Amniotic stem cell (primary cell): ENCODE measurements at places on chromosomes 2 and 18.

- DNase-seq = no peak
Measured at GRCh38 chr2:75846683-75847190, 136.0 kb upstream of the GCFC2 start.

- DNase-seq = no peak
Measured at GRCh38 chr2:157692768-157693167, 64.1 kb upstream of the ACVR1C start.

DNA sequence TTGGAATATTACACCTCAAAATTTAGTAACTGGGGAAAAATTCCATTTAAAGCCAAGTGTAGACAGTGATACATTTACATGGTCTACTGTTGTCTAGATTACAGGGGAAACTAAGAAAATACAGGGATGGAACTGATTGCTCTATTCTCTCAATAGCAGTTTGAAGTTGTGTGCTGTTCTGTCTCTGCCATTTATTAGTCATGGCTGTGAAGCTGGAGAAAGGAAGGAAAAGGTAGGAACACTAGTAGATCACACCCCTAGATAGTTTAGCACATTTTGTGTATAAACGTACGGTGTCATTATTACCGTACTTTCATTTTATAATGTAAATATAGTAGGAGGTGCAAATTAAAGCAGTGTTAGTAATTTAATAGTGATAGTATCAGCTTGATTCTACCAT, 170.5 kb downstream of the PHLPP1 start:
- no peak for DNase-seq

GRCh38 chr18:11497585-11497984, 111.8 kb upstream of the SLC35G4 start:
- DNase-seq = no peak

DNA sequence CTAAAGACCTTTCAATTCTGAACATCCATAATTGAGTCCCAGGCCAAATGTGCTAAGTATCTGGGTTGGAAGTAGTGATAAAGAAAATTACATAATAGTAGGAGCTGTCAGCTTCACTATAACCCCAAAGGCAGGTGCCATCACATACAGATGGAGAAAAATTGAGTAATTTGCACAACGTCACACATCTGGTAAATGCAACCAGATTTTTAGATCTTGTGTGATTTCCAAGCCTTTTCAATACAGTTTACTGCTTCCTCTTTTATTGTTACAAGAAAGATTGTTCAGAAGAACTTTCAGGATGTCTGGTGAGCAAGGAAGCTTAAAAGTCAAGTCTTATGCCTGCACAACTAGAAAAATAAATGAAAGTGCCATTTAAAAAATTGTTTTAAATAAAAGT, 62.3 kb downstream of the UBE2E3 start:
- DNase-seq = no peak

DNA sequence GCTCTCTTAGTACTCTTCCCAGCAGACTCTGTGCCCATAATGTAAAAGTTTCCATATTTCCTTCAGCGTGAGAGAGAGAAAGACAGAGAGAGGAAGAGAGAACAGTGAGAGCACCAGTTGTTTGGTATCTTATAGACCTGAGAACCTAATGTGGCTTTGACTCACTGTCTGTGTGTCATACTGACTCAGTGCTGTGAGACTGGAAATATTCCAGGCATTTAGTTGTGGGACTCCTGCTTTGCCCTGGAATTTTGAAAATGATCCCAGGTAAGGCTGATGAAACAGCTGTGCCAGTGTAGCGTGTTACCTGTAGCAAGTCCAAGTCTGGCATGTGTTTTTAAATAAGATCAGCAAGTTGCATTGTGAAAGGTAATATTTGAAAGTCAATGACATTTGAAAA, 87.9 kb upstream of the KCNH7 start:
- peak; percentile 33 for DNase-seq

DNA sequence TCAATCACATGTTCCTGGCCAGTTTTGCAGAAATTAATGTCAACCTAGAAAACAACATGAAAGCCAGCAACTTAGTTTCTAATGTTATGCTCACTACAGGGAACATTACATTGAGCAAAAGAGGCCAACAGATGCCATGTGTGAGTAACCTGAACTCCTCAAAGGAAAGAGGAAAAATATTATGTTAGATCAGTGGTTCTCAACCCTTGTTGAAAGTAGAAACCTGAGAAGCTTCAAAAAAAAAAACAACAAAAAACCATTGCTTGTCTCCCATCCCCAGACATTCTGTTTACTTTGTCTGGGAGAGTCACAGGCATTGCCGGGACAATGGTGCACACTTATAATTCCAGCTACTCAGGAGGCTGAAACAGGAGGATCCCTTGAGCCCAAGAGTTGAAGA, 57.7 kb downstream of the METTL4 start:
- no peak for DNase-seq

DNA sequence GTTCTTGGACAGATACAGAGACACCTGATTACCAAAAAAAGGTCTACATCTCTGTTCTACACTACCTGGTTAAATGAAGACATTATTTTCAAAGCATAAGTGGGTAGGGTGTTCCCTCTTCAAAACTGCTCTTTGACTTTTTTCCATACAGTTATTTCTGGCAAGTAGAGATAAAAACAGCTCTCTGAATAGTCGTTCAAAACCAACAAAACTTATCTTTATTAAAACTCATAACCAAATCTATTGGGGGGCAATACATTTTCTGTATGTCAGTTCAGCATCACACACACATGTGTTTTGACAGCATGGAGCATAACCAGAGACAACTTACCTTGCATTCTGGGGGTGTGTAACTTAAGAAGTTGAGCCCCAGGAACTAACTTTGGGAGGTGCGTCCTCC, 149.0 kb upstream of the EPC2 start:
- no peak for DNase-seq

DNA sequence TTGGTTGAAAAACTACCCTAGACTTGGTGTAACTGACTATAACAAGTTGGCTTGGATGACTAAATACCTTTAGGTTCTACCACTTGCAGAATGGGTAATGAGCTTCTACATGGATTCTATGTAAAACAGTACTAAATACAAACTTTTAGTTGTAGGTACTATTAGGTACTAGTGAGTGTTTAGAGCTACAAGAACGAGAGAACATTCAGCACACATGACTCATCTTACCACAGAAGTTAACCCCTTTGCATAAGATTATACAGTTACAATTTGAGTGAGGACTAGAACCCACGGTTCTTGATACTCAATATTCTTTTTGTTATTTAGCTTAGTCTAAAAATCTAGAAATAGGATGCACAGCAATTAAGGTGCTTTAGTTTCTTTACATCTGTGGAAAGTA, 101.7 kb upstream of the TFCP2L1 start:
- DNase-seq = no peak
